ENCODE measurements at places on chromosomes 6 and 20.

GRCh38 chr6:35140639-35141006 lies 516 bp downstream of the TCP11 start:
- no peak for DNase-seq

- no peak for DNase-seq
Measured at GRCh38 chr6:1285956-1286355, 25.9 kb upstream of the FOXQ1 start.

GRCh38 chr20:58906894-58907293 lies 54.4 kb downstream of the GNAS start:
- DNase-seq: no peak

DNA sequence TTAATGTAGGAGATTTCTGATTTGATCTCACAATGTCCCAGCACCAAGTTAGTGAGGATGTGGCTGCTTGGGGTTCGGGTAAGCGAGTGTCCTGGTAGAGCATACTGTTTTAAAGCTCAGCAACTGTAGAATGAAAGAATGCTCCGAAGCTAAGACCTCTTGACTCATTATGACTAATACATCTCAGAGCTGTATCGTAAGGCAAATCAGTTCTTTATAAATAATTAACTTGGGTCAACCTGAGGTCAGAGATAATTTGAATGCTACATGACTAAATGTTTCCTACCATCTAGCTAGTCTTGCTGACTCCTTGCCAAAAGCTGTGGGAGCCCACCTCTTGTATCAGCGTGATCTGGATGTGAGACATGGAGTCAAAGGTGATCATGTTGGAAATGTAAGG lies 128.8 kb upstream of the PDE7B start:
- no peak for DNase-seq

- DNase-seq: no peak
Measured at GRCh38 chr6:41036186-41036585, 2.8 kb downstream of the UNC5CL start.

GRCh38 chr6:74715355-74716085 lies 490.3 kb downstream of the COL12A1 start:
- DNase-seq: no peak

DNA sequence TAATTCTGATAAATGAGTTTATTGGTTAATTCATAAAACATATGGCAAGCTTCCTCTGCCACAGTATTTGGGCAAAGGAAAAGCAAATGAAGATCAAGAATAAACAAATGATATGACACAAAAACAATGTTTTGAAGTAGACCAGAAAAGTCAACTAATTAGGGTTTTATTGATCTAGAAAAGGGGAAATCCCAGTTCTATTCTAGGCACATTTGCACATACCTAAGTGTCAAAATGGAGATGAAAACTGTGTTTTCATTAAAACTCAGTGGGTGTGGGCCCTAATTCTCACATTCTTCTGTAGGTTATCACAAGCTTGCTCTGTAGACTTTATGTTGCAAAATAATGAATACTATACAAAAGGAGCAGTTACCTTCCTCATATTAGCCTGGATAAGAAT lies 69.0 kb upstream of the TENT5A start:
- no peak for DNase-seq

- DNase-seq: no peak
Measured at GRCh38 chr6:32974541-32975308, 6.3 kb downstream of the BRD2 start.

DNA sequence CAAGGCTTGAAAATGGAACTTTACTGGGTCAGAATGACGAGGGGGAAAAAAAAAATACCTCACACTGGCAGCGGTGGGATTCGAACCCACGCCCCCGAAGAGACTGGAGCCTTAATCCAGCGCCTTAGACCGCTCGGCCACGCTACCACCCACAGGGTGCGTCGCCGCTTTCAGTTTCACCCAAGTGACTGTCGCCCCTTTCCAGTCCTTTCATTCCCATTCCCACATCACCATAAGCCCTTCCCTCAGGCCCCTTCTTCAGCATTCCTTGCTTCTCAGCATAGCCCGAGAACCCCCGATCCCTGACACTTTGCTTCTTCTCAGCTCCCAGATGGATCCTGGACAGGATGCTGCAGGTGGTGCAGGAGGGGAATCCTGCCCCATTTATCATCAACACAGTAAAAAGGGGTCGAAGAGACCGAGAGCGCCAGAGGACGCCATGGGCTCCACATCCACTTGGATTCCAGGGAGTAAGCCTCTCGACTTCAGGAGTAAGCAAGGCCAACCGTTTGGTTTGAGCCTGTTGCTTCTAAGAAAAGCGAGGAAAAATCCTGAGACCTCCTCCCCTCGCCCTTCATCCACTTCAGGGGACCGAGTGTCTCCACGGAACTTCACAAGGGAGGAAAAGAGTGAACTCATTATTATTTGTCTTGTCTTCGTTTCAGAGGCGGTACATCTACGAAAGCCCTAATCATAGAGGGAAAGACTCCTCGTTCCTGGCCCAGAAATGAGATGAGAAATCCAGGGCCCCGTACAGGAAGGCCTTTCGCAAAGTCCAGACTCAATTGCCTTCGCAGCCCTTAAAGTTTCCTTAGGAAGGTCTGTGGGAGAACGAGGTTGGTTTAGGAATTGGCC lies 20.0 kb upstream of the TRIM27 start:
- peak; percentile 67 for DNase-seq

DNA sequence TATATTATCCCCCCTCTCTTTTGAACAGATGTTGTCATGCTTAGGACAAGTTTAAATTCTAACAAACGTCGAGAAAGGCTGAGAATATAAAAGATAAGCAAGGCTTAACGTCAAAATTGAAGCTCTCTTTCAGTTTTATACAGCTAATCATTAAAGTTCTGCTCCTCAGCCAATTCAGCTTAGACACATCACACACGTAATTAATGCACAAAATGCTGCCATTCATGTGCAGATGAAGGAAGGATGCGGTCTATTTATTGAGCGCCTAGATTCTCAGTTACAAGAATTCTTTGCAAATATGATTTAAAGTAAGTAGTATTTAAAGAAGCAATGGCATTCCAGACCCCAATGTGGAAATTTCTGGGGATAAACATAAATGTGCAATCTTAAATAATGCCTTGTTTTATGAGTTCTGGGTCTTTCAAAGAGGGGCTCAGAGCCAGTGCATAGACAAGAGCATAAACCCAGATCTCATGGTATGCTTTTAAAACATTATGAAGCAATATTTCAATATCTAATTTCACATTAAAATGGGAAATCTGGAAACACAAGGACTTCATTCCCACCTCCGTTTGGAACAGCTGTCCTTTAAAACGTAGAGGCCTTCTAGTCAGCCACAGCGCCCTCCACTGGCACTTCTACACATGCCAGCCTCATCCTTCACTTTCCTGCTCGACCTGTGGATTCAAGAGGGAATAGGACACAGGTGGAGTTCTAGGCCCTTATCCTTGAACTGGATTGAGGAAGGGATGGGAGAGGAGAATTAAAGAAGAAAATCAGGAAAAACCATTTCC lies 85.8 kb downstream of the LYRM4 start:
- peak; percentile 6 for DNase-seq

- DNase-seq: no peak
Measured at GRCh38 chr6:44859901-44860410, 468.2 kb upstream of the RUNX2 start.

DNA sequence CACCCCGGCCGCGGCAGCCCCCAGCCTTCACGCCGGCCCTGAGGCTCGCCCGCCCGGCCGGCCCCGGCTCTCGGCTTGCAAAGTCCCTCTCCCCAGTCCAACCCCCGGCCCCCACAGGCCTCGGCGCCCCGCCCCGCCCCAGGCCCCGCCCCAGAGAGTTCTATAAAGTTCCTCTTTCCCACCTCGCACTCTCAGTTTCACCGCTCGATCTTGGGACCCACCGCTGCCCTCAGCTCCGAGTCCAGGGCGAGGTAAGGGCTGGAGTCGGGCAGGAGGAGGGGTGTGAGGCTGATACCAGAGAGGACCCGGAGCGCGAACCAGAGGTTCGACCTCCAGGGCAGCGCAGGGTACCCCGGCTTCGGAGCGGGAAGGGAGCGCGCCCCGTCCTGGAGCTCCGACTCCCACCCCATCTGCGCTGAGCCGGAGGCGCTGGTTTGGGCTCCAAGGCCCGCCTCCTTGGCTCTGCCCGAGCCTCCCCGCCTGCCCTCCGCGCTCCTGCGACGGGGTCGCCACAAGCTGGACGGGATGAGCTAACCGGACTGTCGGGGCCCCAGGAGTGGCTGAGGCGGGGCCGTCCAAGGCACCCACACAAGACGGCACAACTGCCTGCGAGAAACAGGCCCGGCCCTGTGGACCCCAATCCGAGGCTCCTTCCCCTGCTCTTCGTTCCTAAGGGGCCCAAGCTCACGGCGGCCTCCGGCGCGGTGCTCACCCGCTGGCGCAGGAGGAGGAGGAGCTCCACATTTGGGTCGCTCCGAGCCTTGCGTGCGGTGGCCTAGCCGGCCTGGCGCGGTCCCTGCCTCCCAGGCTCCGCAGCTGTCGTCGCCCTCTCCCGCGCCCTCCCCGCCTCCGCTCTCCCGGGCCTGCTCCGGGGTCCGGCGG lies at the start of gene IRF4:
Gene IRF4, plus strand, starts transcription at position 194 of the 882 bp plus-strand sequence. CDS start 1,401 bp downstream, outside the sequence.
- DNase-seq: no peak
